ENCODE measurements at places on chromosomes 1 and 21. TPM values are rescaled to one million over a fixed set of nuclear protein-coding genes. Genes with fewer than 3 reads are reported as not detected.

GRCh38 chr1:162570718-162571117 is 9.2 kb downstream of the UAP1 start:
- no peak for DNase-seq

DNA sequence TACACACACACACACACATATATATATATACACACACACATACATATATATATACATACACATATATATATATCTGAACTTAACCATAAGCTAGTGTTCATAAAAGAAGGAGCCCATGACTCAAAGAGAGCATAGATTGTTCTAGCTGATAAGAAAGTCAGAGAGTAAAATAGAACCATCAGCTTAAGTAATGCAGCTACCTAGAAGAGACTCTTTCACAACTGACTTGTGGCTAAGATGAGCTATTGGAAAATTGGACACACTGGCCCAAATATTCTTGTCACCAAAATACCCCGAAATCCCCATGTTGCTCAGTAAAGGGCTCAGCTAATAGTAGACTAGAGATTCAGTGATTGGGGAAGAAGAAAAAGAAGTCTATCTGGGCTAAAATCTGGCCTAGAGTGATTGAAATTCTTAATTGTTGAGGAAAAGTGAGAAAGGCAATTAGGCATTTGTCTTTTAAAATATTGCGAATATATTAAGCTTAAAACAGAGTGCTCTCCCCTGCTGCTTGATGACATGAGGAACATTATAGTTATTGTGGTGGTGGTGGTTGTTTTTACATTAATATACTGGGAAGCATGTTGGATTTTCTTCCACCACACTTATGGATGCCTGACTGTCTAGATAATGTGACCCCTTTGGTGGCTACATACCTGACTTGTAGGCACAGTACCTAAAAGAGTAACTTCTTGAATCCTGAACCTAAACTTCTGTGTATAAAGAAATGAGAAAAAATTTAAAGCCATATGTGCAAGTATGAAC is 6.3 kb downstream of the SLAMF1 start:
- no peak for DNase-seq

Gene BTBD19
- total RNA-seq: 2.4 TPM

Gene MYBPH
- not detected for total RNA-seq

All from cerebellum (tissue), 4 donors.